ENCODE measurements at places on chromosomes 2 and 18. TPM values are rescaled to one million over a fixed set of nuclear protein-coding genes. Genes with fewer than 3 reads are reported as not detected.

DNA sequence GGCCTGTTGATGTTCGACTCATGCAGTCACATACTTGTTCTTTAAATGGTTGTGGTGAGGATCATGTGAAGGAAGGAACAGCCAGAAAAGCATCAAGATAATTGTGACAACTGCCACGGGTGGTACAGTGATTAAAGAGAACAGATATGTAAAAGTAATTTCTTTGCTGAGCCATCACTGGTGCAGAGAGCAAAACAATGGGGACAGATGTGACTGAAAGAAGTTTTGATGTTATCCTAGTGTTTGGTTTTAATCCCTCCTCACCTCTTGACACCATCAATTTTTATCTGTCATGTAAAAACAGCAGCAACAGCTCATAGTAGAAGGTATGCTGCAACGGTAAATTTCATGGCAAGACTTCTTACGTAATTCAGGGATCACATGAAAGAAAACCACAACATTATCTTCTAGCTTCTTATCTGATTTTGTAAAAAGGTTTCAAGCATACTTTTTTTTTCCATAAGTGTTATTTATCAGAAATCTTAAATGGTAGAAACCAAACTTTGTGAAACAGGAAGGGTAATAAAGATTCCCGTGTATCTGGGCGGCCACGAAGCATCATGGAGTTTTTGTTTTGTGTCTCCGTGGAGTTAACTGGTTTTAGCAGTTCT is 65.2 kb downstream of the PLCL1 start:
- no peak for DNase-seq

DNA sequence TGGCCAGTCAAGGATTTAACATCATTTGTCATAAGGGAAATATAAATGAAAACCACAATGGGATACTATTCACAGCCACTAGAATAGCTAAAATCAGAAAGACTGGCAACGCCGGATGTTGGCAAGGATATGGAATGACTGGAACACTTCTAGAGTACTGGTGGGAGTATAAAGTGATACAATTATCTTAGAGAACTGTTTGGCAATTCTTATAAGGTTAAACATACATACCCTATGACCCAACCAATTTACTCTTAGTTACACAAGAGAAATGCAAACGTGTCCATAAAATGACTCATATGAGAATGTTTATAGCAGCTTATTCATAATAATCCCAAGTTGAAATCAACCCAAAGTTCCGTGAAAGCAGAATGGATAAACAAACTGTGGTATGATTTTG is 35.1 kb downstream of the MAPK4 start:
- no peak for DNase-seq

DNA sequence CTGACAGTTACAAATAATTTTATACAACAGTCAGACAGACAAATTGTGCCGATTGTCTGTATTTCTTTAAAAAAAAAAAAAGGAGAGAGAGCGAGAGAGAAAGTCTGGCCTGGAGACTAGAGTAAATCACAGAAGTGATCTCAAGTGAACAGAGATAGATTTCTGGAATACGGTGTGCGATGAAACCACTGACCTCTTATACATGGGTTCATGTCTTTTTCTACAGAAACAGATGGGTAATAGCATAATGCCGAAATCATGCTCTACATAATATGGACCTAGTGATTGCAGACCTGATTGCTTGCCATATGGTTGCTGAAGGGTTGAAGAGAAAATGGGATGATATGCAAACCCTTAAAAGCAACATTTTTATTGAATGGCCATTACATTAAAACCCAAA is 403.3 kb upstream of the FANCL start:
- DNase-seq = no peak

DNA sequence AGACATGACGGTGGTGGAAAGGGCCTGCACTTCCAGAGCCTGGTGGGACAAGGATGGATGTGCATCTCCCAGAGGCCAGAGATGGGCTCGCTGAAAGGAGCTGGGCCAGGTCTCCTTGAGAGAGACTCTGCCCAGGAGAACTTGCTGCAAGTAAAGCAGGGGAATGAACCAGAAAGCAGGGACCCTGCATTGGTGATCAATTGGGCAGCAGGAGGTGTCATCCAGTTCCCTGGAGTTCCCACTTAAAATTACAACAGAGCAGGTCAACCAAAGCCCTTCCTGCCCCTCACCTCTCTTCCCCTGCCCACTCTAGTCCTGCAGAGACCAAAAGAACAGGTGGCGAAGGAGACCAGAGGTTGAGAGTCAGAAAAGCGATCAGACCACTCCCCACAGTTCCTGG is 69.7 kb upstream of the CAB39 start:
- no peak for DNase-seq

DNA sequence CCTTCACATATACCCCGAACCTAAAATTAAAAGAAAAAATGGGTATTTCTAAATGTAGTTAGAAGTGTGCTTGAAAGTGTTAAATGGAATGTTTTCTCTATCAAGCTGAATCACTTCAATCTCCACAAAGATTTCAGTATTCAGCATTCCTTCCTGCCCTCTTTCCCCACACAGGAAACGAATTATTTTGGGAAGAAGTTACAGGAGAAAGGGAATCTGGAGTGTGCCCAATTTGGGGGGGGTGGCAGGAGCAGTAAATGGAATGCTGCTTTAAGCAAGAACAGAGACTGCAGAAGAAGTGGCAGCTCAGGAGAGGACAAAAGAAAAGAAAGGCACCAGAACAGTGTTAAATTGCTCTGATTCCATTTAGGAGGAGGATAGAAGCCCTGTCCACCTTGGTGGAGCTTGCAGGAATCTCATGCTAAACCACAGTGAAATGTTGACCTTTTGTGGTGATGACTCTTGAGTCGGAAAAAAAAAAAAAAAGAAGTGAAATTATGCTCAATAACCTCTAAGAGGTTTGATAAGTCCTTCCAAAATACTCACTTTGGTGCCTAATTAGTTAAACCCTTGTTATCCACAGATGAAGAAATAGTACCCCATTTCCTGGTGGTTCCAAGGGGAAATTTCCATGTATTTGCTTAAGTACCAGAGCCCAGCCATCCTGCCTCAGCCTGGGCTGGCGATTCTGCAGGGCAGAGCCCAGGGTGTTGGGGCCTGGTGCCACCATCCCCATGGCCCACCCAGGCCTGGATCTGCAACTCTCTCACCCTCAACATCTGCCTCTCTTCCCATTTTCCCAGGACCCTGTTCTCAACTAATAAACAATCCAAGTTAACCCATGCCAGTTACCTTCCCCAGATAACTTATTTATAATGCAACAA is 56.5 kb downstream of the MYO5B start:
- DNase-seq = no peak

GRCh38 chr2:213122725-213123124 is 28.7 kb downstream of the IKZF2 start:
- no peak for DNase-seq

- DNase-seq = no peak
Measured at GRCh38 chr2:48369971-48370370, 160.0 kb upstream of the STON1 start.

DNA sequence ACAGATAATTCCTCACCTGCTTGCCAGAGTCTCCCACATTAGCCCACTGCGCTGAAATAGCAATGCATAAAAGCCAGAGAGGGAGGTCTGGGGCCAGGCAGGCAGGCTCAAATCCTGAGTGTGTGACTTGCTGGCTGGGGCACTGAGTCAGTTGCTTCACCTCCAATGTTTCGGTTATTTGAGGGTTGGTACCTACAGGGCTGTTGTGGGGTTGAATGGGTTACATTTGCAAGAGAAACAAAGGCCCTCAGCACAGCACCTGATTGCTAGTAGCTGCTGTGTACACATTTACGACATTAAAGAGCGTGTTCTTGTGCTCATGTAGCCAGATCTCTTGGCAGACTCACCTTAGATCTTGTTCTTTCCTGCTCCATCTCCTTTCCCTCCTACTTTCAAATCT is 34.1 kb upstream of the FAM110C start:
- DNase-seq = no peak

GRCh38 chr18:67276638-67277037 is 239.9 kb downstream of the DSEL start:
- no peak for DNase-seq

DNA sequence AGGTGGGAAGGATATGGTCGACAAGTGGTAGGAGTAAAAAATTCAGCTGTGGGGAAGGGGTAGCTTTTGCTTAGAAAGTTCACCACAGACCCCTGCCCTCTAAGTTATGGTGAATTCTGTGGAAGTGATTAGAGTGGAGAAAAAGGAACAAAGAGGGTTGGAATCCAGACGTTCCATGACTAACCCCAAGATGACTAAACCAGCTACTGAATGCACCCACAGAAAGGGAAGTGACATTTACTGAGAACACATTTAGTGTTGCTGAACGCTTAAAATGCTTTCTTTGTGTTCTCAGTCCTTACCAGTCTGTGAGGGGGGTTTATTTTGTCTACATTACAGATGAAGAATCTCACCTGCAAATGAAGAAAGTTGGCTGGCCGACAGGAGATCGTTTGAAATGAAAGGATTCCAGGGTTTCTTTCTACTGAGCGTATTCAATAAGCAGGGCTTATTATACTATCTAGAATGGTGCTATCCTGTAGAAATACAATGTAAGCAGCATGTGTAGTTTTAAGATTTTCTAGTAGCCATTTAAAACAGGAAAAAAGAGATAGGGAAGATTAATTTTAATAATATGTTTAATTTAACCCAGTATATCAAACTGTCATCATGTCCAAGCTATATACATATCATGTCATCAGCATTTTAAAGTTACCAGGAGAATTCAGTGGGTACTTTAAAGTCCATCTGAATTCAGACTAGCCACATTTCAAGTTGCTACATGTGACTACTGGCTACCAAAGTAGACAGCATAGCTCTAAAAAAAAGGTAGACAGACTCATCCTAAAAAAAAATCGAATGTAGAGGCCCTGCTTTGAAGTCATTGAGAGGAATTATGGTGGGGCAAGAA is 60.1 kb downstream of the LIMS1 start:
- DNase-seq = no peak

GRCh38 chr18:46754661-46755292 is 2.1 kb downstream of the ST8SIA5 start:
- DNase-seq = no peak

GRCh38 chr2:111944531-111945210 is 46.3 kb downstream of the MERTK start:
- no peak for DNase-seq

DNA sequence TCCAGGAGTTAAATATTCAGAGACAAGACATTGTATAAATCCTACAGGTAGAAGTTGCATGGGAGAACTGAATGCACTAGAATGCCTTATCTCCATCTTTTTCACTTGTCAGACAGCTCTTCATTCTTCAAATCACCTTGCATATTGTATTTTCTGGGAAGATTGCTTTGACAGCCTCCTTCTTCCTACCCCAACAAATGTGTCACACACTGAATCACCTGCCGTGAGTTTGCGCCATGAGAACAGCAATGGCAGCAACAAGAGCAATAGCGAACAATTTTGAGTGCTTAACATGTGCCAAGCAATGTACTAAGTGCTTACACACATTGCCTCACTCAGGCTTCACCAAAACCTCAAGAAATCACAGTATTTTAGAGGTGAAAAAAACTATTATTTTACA is 161.3 kb upstream of the REG3G start:
- DNase-seq = no peak

GRCh38 chr2:112814278-112814677 is 22.3 kb downstream of the IL1B start:
- no peak for DNase-seq

Gene BCL11A
- 23.0 TPM for polyA plus RNA-seq

Gene GKN2
- 2.9 TPM for polyA plus RNA-seq

Gene UGT1A4
- not detected for polyA plus RNA-seq

Measured in left lung (tissue), 14 donors.